Smooth muscle cell of bladder (primary cell): ENCODE measurements at places on chromosomes 3 and 15. TPM values are rescaled to one million over a fixed set of nuclear protein-coding genes. Genes with fewer than 3 reads are reported as not detected.

Gene MYO5C
- total RNA-seq: 0.09 and 0.14 TPM in 2 replicates

Gene UBAP1L
- total RNA-seq: 0.71 and 1.4 TPM in 2 replicates

Gene CHST13
- 0.09 TPM in 1 of 2 replicates, not detected in the other for total RNA-seq

Gene UBE3A
- 49.2 and 57.3 TPM in 2 replicates for total RNA-seq

Gene GP9
- not detected in 2 replicates for total RNA-seq

Gene RTP1
- total RNA-seq: not detected in 2 replicates

Gene SEMA3F
- total RNA-seq: 0.14 and 0.92 TPM in 2 replicates

Gene ANKRD34C
- total RNA-seq: not detected in 2 replicates
